ENCODE measurements at places on chromosomes 5 and 9. TPM values are rescaled to one million over a fixed set of nuclear protein-coding genes. Genes with fewer than 3 reads are reported as not detected.

The TMEM252 gene
- total RNA-seq: not detected

The CORO2A gene
- total RNA-seq: 7.5 TPM

DNA sequence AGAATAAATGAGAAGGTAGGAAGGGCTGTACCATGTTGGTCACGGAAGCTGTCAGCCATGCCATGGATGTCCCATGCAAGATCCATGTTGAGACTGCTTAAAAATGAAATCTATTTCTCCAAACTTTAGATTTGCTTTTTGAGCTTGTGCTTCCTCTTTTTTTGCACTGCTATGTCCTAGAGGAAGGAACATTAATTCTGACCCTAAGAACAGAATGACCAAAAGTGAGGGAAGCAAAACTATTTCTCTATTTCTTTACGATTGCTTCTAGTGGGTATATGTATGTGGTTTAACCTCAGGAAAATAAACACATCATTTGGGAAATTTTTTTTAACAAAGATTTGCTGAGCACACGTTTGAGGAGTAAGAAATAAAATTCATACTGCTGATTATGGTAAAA is 84.6 kb downstream of the USP20 start:
- no peaks in the 10 kb centered on the region for H3K27me3 ChIP-seq
- no peak for DNase-seq
- peaks cover 65% of the 10 kb centered on the region for H3K4me1 ChIP-seq
- H3K36me3 ChIP-seq: peaks cover 55% of the 10 kb centered on the region

DNA sequence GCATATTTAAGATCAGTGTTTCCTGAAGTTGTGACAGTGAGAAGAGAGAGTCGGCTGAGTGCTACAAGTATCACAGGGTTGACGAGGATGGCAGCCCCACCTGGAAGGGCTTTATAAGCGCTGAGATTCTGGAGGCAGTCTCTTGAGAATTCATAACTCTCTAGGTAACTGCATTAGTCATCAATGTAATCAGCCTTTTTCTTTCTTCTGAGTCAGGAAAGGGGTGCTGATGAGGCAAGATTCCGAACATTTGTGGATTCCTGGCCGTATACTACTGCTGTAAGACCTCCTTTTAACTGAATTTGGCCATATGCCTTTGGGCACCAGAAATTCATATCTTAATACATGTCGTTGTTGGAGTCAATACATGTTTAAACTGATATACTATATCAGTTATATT is 6.6 kb upstream of the RNF20 start:
- H3K27ac ChIP-seq: no peak overlapping the region
- H3K4me3 ChIP-seq: no peak overlapping the region
- no peaks in the 10 kb centered on the region for H3K4me1 ChIP-seq
- no peak for DNase-seq
- H3K36me3 ChIP-seq: no peaks in the 10 kb centered on the region
- H3K27me3 ChIP-seq: no peaks in the 10 kb centered on the region

DNA sequence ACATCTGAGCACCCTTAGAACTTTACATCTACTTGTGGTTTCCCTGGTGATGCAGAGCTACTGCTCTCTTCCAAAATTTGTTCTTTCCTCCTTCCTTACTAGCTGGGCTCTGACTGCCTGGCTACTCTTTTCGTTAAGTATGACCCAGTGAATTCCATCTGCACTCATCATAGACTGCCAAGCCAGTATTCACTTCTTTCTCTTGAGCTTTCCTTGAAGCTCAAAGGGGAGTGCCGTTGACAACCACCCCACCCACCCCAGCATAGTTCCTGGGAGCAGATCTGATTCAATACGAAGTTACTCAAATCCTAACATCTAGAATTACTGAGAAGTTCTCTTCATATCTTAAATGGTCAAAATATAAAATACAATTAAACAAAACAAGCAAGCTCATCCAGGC is 190.5 kb downstream of the ADAMTS12 start:
- no peak overlapping the region for H3K27ac ChIP-seq
- no peaks in the 10 kb centered on the region for H3K36me3 ChIP-seq
- no peaks in the 10 kb centered on the region for H3K4me1 ChIP-seq
- H3K27me3 ChIP-seq: no peaks in the 10 kb centered on the region
- H3K4me3 ChIP-seq: no peak overlapping the region

GRCh38 chr5:91016954-91017700 is 366.0 kb downstream of the ARRDC3 start:
- no peak for DNase-seq
- H3K4me3 ChIP-seq: no peak overlapping the region
- no peaks in the 10 kb centered on the region for H3K27me3 ChIP-seq
- H3K36me3 ChIP-seq: no peaks in the 10 kb centered on the region
- no peaks in the 10 kb centered on the region for H3K4me1 ChIP-seq

GRCh38 chr5:95533761-95534160 is 21.0 kb downstream of the SKIC3 start:
- no peak overlapping the region for H3K27ac ChIP-seq
- no peaks in the 10 kb centered on the region for H3K4me1 ChIP-seq
- no peak overlapping the region for H3K4me3 ChIP-seq
- no peak for DNase-seq

DNA sequence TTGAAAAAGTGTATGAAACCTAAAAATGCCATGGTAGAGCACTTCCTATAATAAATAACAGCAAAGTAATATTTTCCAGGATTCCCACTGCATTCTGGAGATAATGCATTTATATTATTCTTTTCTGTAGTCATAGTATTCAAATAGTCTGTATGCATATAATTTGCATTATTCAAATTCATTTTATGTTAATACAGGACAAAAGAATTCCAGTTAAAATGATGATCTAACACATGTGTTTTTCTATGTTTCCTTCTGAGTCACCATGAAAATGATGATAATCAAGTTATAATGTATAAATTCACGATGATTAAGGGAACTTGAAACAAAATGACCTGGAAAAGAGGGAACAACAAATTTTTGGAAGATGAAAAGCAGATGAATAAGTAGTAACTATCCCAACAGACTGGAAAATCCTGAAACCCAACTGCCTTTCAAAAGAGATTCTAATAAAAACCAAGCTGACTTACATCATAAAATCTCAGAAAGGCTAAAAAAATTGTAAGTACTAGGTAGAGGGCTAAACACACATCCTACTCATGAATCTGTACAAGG is 358.6 kb upstream of the PAPPA start:
- H3K27ac ChIP-seq: no peak overlapping the region
- H3K27me3 ChIP-seq: no peaks in the 10 kb centered on the region
- no peak overlapping the region for H3K4me3 ChIP-seq
- no peaks in the 10 kb centered on the region for H3K4me1 ChIP-seq
- H3K36me3 ChIP-seq: no peaks in the 10 kb centered on the region

DNA sequence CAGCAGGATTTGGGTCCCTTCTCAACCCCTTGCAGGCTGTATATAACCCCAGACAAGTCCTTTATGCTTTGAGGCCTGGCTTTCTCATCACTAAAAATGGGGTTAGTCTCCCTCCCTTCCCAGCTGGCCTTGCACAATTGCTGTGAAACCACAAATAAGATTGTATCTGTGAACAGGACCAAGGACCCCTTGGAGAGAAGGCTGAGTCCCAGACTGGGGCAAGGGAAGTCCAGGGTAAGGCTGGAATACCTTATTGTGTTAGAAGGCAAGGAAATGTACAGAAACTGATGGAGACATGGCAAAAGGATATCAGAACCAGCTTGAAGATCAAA is 11.4 kb downstream of the MACROH2A1 start:
- no peak for DNase-seq
- peaks cover 64% of the 10 kb centered on the region for H3K4me1 ChIP-seq
- peaks cover 16% of the 10 kb centered on the region for H3K36me3 ChIP-seq
- peak overlapping the region; percentile 76 for H3K27ac ChIP-seq
- H3K4me3 ChIP-seq: no peak overlapping the region

GRCh38 chr9:79572032-79572607 is 355 bp downstream of the TLE4 start:
- no peaks in the 10 kb centered on the region for H3K36me3 ChIP-seq
- H3K27me3 ChIP-seq: peaks cover 9% of the 10 kb centered on the region
- peaks cover 58% of the 10 kb centered on the region for H3K4me1 ChIP-seq
- no peak for DNase-seq

GRCh38 chr5:133124891-133125290 is 73.1 kb downstream of the HSPA4 start:
- H3K4me1 ChIP-seq: no peaks in the 10 kb centered on the region
- H3K4me3 ChIP-seq: no peak overlapping the region
- no peaks in the 10 kb centered on the region for H3K27me3 ChIP-seq
- no peak for DNase-seq
- H3K27ac ChIP-seq: no peak overlapping the region

DNA sequence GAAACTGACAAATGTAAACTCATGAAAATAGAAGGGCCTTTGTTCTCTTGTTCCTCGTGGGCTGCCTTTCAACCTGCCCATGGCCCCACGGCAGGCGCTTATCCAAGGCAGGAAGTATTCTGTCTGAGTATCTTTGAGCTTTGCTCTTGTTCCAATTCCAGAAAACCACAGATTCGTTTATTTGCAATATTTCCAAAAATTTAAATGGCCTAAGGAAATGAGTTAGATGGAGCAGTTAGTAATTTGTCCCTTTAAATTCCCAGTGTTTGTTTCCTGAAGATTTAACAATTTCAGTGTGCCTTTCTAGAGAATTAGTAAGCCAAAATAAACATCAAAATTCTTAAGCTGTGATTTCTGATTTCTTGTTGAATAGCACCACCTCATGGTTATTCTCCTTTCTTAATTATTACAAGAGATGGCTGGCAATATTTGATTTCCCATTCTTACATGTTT is 299.4 kb upstream of the RASA1 start:
- H3K27ac ChIP-seq: no peak overlapping the region
- no peaks in the 10 kb centered on the region for H3K27me3 ChIP-seq
- peaks cover 3% of the 10 kb centered on the region for H3K4me1 ChIP-seq

DNA sequence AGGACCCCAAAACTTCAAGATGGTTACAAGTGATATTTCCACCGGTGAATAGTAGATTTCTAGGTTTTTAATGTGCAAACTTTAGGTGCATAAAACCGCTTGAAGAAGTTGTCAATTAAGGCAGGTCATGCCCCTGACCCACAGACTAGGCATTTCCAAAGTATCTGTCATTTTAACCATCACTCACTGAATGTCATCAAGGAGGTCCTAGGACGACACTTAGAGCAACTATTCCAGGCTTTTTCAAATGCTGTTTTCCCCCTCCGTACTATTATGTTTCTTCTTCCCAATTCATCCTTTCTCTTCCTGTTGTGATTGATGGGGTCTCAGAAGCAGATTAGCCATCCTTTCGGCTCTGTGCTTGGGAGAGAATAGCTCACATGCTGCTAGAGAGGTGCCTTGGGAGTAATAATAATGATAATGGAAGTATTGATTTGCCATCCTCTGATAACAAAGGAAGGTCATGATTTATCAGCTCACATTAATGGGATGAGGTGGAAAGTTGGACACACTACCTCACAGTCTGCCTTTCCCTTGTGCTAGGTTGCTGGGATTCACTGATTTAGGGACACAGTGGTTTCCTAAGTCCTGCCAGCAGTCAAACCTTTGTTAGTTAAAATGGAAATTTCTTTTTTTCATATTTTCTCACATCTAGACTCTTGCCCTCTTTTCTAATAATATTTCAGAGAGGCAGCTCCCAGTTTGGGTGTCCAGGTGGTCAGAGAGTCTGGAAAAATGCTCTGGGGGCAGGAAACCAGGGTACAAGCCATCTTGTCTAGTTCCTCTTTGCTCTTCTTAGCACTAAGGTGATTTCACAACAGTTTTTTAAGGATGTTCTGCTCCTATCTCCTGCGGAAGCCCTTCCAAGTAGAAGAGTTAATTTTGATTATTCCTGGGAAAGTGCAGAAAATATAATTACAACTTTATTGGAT is 67.0 kb downstream of the PTTG1 start:
- DNase-seq: no peak
- no peak overlapping the region for H3K27ac ChIP-seq
- H3K4me1 ChIP-seq: no peaks in the 10 kb centered on the region
- no peaks in the 10 kb centered on the region for H3K27me3 ChIP-seq
- no peaks in the 10 kb centered on the region for H3K36me3 ChIP-seq

GRCh38 chr5:75457161-75457560 is 54.3 kb downstream of the CERT1 start:
- H3K27me3 ChIP-seq: no peaks in the 10 kb centered on the region
- H3K36me3 ChIP-seq: peaks cover 61% of the 10 kb centered on the region
- H3K4me1 ChIP-seq: peaks cover 24% of the 10 kb centered on the region
- DNase-seq: no peak
- no peak overlapping the region for H3K27ac ChIP-seq
- H3K4me3 ChIP-seq: no peak overlapping the region

GRCh38 chr5:176366232-176366894 is 1.1 kb downstream of the ARL10 start:
- H3K27ac ChIP-seq: no peak overlapping the region
- peaks cover 14% of the 10 kb centered on the region for H3K36me3 ChIP-seq
- H3K4me3 ChIP-seq: peak overlapping the region; percentile 79
- DNase-seq: peak; percentile 81
- H3K27me3 ChIP-seq: no peaks in the 10 kb centered on the region

GRCh38 chr9:127380479-127380878 is 16.5 kb upstream of the SLC2A8 start:
- H3K27ac ChIP-seq: no peak overlapping the region
- no peaks in the 10 kb centered on the region for H3K4me1 ChIP-seq
- peaks cover 37% of the 10 kb centered on the region for H3K27me3 ChIP-seq
- H3K36me3 ChIP-seq: no peaks in the 10 kb centered on the region
- no peak for DNase-seq

GRCh38 chr9:26335116-26335515 is 557.5 kb downstream of the CAAP1 start:
- H3K27me3 ChIP-seq: no peaks in the 10 kb centered on the region
- no peak overlapping the region for H3K27ac ChIP-seq
- H3K4me3 ChIP-seq: no peak overlapping the region
- DNase-seq: no peak
- no peaks in the 10 kb centered on the region for H3K4me1 ChIP-seq
- no peaks in the 10 kb centered on the region for H3K36me3 ChIP-seq

DNA sequence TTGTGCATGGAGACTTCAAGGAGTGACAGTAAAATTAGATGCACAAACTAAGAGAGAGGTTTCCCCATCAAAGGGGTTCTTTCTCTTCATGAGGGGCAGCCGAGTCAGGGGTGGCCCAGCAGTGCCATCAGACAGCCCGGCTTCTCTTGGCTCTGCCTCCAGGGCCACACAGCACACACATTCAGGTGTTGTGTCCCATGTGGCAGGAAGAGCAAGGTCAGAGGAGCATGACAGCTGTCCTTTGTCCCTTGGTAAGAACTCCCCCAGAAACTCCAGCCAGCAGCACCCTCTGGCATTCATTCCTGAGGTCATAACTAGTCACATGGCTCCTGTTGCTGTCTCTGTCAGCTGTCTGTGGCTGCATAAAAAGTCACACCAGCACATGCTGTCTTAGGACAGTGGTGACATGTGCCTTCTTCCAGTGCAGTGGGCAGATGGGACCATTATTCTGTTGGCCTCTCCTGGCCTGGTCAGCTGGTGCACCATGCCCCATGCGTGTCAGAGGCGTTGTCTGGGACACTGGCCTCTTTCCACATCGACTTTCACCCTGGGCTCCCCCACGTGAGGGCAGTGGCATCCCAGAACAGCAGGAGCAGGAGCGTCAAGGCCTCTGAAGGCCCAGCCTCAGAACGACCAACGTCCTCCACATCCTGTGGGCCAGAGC is 78.4 kb upstream of the OTULINL start:
- no peaks in the 10 kb centered on the region for H3K4me1 ChIP-seq
- no peaks in the 10 kb centered on the region for H3K27me3 ChIP-seq
- DNase-seq: no peak
- H3K4me3 ChIP-seq: peak overlapping the region; percentile 11

Measured in spleen (tissue), 13 donors.